ENCODE measurements at places on chromosomes 2 and 18.

GRCh38 chr2:239380831-239381708 lies 19.8 kb downstream of the HDAC4 start:
- DNase-seq, result no peak

DNA sequence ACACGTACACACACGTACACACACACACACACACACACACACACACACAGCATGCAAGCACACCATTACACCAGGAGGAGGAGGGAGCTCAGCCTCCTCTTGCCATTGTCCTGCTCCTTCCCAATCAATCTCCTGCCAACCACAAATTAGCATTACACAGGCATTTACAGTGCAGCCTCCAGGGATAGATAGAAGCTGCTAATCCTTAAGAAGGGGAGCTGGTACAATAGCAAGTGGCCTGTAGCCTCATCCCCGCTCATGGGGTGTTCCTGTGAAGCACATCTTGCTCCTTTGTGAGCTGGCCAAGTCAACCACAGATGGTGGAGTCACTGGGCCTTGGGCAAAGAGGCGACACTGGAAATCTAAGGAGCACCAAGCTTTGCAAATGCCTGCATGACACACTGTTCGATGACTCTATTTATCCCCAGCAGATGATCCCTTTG lies 110.3 kb upstream of the PKDCC start:
- no peak for DNase-seq

GRCh38 chr18:2985628-2986027 lies 27.3 kb downstream of the LPIN2 start:
- peak; percentile 52 for DNase-seq

DNA sequence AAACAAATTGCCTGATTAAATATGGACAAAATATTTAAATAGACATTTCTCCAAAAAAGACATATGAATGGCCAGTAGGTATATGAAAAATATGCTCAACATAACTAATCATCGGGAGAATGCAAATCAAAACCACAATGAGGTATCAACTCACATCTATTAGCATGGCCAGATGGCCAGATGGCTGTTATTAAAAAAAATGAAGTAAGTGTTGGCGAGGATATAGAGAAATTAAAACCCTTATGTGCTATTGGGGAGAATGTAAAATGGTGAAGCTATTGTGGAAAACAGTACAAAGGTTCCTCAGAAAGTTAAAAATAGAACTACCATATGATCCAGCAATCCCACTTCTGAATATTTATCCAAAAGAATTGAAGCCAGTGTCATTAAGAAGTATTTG lies 272.3 kb upstream of the ZNF804A start:
- DNase-seq, result no peak
